ENCODE measurements at places on chromosomes 5 and 9.

DNA sequence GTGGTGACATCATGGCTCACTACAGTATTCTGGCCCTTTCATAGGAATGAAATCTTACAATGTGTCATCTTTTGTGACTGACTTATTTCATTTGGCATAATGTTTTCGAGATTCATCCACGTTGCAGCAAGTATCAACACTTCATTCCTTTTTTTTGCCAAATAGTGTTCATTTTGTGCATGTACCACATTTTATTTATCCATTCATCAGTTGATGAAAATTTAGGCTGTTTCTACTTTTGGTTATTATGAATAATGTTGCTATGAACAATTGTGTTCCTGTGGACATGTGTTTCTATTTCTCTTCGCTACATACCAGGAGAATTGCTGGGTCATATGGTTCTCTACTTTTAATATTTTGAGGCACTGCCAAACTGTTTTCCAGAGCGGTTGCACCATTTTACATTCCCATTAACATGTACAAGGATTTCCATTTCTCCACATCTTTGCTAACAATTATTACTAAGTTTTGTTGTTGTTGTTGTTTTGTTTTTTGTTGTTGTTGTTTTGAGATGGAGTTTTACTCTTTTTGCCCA, 43.5 kb downstream of the RMI1 start:
- DNase-seq: no peak

DNA sequence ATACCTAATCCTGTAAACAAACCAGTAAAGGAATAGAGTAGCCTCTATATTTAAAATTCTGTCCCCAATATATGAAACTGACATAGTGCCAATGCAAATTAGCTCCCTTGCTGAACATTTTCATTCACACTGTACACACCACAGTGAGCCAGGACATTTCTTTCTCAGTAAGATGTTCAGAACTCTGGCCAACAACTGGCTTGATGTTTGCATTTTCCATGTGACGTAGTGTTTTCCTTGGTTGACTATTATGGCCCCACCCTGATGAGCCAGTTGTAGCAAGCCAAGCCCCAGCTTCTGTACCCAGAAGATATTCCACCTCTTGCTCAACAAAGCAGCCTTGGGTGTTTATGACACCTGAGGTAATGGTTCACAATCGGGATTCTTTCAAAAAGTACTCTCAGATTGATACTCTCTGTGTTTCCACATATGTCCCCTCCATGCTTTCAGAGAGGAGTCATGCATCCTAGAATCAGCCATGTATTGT, 17.7 kb upstream of the ANXA1 start:
- no peak for DNase-seq

DNA sequence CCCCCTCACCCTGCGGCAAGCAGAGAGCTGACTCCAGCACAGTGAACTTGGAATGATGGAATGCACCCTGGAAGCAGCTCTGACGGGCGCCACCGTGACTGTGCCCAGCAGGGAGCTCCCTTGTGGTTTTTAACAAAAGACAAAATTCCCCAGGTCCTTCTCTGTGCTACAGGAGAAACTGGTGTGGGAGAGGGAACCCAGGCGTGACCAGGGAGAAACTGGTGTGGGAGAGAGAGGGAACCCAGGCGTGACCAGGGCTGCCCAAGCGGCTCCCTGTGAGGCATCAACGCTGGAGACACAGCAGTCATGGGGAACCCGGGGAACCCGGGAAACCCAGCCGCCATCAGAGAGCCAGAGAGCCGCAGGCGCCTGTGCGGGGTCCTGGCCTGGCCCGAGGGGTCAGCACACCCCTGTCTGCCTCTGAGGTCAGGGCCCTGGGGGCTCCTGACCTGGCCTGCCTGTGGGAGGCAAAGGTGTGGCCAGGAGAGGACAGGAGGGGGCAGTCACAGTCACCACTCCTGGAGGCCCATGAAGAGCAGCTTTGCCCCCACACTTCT, 3.1 kb upstream of the AHRR start:
- no peak for DNase-seq

DNA sequence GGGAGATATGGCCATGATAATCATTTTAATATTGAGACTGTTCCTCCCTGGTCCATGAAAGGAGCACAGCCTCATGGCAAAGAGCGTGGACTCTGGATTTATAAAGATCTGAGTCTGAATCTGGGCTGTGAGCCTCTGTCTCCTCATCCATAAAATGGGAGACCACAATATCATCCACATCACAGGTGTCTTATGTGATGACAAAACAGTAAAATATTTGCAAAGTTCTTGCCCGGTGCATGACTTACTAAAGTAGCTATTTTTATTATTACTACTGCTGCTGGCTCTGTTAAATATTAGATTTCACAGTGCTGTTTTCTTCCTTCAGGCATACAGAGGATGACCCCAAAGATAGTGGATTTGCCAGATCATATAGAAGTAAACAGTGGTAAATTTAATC, 74.1 kb downstream of the TEK start:
- DNase-seq: no peak

- DNase-seq: no peak
Observed at GRCh38 chr9:98185021-98185567, 7.3 kb downstream of the CORO2A start.

- DNase-seq: no peak
Observed at GRCh38 chr9:127419348-127419747, 4.8 kb upstream of the ZNF79 start.

DNA sequence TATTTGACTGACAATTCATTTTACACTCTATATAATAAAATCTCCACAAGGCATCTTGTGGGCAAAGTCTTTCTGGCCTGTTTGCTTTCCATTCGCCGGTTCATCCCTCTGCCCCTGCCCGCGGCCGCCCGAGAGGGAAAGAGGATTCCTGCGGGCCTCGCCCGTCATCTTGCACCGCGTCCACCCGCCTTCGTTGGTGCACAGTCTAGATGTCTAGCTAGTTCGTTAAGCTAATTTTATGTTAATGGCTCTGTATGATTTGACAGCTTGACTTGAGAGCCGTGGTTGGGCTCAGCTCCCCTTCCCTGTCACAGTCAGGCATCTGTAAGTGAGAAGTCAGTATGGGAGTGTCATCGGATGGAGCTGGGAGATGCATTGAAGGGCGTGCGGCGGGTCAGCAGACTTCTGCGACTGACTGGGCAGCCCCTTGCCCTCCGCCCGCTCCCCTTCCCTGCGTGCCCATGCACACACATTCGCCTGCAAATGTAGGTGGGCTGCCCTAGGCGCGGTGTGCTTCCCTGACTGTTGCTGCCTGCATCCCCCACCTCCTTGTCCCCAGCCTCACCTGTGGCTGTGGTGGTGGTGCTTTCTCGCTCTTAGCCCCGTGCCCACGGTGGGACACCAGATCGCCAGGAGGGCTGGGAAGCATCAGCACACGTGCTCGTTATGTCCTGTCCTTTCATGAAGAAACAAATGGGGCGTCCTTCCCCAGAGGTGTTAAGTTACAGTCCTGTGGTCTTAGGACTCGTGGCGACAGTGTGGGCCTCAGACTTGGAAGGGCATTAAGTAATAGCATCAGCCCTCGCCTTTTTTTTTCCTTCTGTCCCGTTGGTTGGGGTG, 25.9 kb upstream of the PRDM12 start:
- no peak for DNase-seq

- no peak for DNase-seq
Observed at GRCh38 chr9:7318920-7319319, 480.7 kb downstream of the DMAC1 start.

GRCh38 chr5:153744751-153745150, 254.3 kb downstream of the GRIA1 start:
- no peak for DNase-seq

GRCh38 chr9:19342947-19343346, 37.1 kb downstream of the RPS6 start:
- no peak for DNase-seq

GRCh38 chr9:74001382-74001781, 495.8 kb upstream of the RORB start:
- DNase-seq: no peak

GRCh38 chr9:114558027-114558675, 29.4 kb upstream of the ATP6V1G1 start:
- DNase-seq: no peak

DNA sequence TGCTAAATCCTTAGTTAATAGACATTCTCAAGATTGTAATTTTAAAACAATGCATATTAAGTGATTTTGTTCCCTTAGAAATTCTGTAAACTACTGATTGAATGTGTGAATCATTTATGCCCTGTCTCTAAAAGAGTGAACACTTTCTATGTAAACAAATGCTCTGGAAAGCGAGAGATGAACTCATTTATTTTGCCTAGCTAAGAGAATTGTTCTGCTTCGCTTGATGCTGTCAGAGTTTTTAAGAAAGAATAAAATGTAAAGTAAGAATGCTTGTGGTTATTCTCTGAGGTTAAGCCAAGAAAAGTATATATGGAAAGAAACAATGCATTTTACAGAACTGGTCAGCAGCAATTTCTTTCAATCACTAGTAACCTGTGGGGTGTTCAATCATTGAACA, 347.4 kb upstream of the NUDT12 start:
- DNase-seq: no peak

All from NCI-H1092 treated with DMSO at 0.1 percent for 48 hours (cell line).